ENCODE measurements at places on chromosomes 4 and X.

DNA sequence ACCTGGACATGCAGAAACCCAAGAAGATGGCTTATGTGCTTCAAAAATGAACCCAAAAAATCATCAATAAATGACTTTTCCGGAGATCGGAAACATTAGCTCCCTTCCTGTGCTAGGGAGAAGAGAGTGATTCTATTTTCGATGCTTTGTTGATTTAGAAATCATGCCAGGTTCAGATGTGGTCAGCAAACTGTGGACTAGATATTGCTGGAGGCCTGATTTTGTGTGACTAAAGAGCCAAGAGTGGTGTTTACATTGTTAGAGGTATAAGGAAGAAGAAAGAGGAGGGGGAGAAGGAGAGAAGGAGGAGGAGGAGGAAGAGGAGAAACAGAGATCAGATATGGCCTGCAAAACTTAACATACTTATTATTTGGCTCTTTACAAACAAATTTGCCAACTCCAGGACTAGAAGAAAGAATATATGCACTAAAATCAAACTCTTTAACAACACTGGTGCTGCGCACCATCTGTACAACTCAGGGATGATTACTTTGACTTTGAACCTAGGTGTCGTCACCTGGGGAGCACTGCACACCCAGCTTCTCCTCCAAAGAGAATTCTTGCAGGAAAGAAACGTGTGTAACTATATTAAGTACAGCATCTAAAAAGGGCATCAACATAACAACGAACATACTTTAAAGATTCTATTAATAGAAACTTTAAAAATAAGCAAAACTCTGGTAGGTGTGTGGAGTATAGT lies 664.9 kb upstream of the LCORL start:
- DNase-seq, result no peak

- DNase-seq, result no peak
These were observed 710.4 kb upstream of the PABPC4L start for GRCh38 chr4:134911941-134912340.

DNA sequence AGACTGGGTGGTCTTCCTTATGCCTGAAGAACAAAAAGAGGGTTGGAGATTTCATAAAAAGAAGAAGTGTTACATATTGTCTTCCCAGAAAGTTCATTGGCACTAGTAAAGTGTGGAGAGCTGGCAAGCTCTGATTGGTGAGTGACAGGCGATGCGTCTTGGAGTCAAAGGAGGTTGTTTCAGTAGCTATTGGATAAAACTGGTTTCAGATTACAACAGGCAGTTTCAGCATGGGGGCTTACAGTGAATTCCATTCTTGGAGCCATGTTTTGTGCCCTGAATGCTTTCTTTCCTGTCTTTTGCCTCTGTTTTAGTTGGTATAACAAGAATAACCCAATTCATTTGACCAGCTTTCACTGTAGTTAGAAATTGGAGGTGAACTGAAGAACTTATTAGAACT lies 750.5 kb downstream of the ADGRL3 start:
- no peak for DNase-seq

GRCh38 chr4:52914051-52914605 lies 52.0 kb downstream of the RASL11B start:
- no peak for DNase-seq

DNA sequence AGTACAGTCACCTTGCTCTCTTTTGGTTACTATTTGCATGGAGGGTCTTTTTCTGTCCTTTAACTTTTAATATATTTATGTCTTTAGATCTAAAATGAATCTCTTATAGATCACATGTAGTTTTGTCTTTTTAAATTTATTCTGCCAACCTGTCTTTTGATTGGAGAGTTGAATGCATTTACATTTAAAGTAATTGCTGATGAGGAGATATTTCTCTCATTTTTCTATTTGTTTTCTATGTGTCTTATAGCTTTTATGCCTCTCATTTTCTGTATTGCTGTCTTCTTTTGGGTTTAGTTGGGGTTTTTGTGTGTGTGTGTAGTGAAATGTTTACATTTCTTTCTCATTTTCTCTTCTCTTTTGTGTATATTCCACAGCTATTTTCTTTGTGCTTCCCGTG lies 123.5 kb downstream of the TBC1D19 start:
- no peak for DNase-seq

GRCh38 chrX:31147175-31147574 lies 75.3 kb upstream of the FTHL17 start:
- no peak for DNase-seq

- DNase-seq, result no peak
These were observed 95.4 kb downstream of the NKX6-1 start for GRCh38 chr4:84403656-84404055.

DNA sequence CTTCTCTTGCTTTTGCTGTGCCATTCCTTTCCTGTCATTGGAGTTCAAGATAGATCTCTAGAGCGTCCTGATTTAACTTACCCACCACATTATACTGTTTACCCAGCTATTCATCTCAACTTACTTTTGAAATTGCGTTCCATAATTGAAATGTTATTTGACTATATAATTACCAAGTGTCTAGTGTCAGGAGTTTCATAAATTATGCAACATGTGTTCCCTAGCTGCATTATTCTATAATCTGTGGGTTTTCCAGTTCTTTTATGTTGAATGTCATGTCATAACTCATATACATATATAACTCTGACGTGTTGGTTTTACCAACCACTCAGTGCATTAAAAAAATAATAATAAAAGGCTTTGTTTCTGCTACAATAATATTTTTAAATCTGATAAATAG lies 285.9 kb upstream of the ARSJ start:
- no peak for DNase-seq

GRCh38 chr4:8314691-8315255 lies 45.2 kb downstream of the HTRA3 start:
- DNase-seq, result no peak

- no peak for DNase-seq
These were observed 10.2 kb upstream of the TMEM185A start for GRCh38 chrX:149641835-149642234.

Data from central memory CD8-positive, alpha-beta T cell (primary cell).